Stimulated activated CD8-positive, alpha-beta memory T cell treated with anti-CD3 and anti-CD28 coated beads, Interleukin-7, amount 100 ng/mL, for 1 hour (primary cell): ENCODE measurements at places on chromosomes 3 and 15.

DNA sequence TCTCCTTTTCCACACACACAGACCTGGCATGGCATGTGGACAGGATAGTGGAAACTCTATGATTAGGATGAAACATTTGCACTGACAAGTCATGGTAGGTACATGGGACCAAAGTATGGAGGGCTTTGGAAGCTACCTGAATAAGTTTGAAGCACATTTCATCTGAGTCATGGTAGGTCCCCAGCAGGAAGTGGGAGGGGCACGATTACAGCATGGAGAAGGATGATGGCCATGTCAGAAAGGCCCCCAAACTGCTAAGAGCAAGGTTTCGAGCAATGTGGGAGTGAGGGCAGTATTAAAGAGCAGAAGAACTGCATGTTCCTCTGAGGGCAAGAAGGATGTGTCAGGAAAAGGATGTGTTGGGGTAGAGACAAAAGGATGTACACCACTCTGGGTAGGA, 51.5 kb upstream of the CSTA start:
- DNase-seq, result no peak

- DNase-seq, result no peak
Observed at GRCh38 chr3:16024548-16024947, 149.9 kb upstream of the GALNT15 start.

DNA sequence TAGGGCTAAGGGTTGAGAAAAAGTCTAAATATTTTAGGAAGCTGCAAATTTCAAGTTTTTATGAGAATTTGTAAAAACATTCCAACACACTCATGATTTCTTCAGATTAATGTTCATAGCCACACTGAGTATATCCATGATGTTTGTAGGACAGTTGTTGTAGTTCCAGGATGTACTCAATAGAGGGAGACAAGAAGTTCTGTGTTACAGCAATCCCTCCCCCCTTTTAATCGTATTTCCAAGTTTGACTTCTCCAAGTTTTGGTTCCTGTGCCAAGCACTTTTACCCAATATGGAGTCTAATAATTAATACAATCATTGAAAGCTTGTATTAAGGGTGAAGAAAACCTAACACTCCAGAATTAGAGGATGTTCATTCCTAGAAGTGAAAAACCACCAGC, 143.4 kb downstream of the FEZF2 start:
- no peak for DNase-seq

DNA sequence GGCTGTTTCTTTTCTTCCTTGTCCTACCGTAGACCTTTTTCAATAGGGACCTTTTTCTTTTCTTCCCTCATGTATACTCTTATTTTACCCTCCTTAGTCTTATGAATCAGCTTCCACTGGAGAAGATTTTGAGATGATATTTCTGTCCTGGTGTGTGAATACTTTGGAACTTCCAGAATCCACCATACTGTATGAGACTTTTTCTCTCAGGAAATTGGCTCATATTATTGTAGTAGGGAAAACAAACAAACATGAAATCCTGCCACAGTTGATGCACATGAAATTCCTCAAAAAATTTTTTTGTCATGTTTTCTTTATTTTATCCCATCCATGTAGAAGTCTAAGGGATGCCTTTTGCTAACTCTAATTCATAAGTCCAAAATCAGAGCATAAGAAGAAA, 289.3 kb upstream of the PLSCR5 start:
- no peak for DNase-seq

- no peak for DNase-seq
Observed at GRCh38 chr3:171977441-171977840, 61.9 kb upstream of the FNDC3B start.

- no peak for DNase-seq
Observed at GRCh38 chr3:157077565-157077991, 82.4 kb downstream of the CCNL1 start.

GRCh38 chr15:49179433-49180190, 9.6 kb downstream of the GALK2 start:
- no peak for DNase-seq

GRCh38 chr3:151156618-151157216, 46.3 kb downstream of the GPR171 start:
- no peak for DNase-seq
